Inflammatory macrophage treated with lipopolysaccharide for 1 hour (primary cell): ENCODE measurements at places on chromosomes 11 and 22.

DNA sequence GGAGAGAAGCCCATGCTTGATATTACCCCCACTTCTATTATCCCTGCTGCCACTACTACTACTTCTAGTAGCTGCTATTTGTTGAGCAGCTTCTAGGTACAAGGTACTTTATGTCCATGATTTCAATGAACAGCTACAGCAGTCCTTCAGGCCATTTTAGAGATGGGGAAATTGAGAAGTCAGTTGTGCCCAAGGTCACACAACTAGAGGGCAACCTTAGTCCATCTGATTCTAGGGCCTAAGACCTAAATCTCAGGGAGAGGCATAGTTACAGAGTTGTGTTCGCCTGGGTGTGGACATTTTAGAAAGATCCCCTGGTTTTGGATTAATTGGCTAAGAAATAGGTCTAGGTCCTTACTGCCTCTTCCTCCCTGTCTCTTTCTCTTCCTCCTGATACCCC, 52.3 kb downstream of the MICAL2 start:
- no peak for DNase-seq

DNA sequence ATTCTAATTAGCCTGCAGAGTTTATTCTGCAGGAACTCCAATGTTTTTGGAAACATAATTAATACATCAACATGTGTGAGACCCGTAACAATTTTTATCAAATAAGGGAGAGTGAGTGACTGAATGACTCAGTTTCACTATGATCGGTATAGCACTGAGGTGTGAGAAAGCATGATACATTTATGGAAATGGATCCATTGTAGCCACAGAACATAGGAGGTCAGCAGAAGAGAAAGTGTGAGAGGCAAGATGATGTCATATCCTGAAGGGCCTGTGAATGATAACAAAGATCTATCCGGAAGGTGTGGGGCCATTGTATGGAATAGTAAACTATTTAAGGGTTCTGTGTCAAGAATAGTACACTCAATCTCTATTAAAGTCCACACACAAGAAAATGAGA, 1406.1 kb upstream of the TENM4 start:
- no peak for DNase-seq

DNA sequence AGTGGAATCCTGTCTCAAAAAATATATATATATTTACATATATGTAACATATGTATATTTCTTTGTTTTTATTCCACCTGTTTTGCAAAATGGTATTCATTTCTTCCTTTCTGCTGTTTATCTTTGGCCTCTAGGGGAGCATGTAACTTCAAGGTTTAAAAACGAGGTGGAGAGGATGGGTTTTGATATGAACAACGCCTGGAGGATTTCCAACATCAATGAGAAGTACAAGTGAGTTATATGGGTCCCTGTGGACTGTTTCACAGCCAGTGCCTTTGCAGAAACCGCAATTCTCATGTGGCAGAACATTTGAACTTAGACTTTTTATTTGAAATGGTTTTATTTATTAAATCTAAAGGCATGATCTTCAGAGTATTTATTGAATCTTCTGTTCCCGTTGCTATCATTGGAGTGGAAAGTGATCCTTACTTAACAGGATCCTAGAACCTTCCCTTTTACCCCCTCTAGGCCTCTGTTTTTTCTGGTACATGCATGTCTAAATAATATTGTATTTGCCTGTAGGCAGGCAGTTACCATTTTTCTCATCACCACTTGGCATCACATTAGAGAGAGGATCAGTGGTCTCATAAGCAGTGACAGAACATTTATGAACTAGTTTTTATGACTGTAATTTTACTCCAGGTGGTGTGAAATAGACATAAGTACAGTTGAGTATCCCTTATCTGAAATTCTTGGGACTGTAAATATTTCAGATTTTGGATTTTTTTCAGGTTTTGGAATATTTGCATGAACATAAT, 81.5 kb upstream of the HORMAD2 start:
- DNase-seq: no peak

DNA sequence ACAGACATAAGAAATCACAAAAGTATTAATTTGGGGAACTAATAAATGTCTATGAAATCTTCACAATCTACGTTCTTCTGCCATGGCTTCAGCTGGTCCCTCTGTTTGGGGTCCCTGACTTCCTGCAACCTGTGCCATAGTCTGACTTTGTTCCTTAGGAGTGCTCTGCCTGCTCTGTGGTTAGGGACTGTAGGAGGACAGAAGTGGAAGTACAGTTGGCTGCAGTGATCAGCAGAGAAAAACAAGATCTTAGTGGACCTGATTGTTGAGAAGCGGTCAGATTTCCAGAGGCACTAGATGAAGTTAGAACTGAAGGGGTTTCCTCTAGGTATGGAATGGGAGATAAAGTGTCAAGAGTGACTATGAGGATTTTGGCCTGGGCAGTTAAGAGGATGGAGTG, 80.6 kb downstream of the PPP6R3 start:
- peak; percentile 47 for DNase-seq

DNA sequence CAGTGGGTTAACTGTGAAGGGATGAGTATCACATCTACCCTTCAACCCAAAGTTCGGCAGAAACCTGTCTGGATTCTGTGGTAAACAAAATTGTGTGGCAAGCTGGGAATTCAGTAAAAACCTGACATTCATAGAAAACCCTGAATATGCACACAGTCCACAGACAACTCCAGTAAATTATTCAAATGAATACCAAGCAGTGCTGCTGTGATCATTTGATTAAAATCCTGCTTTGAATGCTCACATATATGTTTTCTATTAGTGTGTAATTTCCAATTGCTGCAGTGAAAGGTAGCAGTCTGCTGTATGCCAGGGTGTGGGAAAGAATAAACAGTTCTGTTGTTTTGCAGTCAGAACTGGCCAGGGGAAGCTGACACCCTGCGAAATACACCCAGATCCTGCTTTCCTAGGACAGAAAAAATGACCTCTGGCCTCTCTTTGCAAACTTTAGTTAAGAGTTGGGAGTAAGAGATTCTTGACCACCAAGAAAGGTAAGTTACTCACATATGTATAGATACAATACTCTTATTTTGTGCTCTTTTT, 217.8 kb downstream of the FAM76B start:
- DNase-seq: no peak
